ENCODE measurements at places on chromosomes 6 and 20.

DNA sequence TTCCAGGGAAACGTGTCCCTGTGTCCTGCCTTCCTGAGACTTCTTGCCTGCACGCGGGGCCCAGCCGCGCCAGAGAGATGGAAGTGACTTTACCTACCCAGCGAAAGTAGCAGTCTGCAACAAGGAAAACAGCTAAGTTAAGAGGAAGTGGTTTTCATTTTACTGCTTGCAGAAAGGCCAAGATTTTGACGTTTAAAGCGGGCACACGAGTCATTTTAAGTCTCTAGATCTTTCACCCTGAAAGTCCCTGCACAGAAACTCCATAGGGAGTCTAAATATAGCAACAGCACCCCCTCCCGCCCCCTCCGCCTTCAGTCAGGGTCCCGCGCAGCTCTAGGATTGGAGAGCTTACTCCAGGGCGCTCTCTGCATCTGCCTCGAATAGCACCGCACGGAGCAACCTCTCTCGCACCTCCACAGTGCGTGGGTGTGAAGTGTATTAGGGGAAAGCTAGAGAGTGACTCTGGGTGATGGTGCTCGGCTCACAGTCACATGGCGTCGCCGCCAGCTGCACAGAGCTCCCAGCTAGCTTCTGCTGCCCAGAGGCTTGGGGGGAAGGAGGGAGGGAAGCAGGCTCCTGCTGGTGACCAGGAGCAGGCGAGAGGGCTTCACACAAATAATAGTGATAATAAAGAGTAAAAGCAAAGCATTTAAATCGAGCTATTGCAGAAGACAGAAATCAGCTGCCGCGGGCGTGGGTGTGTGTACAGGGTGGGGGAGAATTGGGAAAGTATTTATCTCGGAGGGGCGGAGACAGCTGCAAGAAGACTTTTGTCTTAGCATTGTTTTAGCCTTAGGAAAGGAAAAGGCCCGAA is 1.8 kb upstream of the KCNQ5 start:
- DNase-seq: no peak

DNA sequence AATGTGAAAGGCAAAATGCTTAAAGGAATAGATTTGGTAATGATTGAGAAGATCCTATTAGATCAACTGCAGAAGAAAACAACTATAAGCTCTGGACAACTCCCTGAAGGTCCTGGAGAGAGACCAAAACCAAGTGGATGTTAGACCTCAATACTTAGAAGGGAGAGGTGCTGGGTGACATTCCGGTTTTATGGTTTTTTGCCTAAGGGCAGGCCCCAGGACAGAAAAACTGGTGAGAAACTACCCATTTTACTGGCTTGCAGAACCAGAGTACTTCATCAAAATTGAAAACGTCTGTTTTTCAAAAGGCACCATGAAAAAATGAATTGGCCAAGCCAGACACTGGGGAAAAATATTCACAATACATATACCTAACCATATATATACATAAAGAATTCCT is 26.3 kb downstream of the SAMHD1 start:
- DNase-seq: no peak

- no peak for DNase-seq
These were observed 202.3 kb downstream of the GMPR start for GRCh38 chr6:16440636-16441212.

GRCh38 chr6:25223490-25223991 is 55.6 kb upstream of the CARMIL1 start:
- DNase-seq: peak; percentile 76

DNA sequence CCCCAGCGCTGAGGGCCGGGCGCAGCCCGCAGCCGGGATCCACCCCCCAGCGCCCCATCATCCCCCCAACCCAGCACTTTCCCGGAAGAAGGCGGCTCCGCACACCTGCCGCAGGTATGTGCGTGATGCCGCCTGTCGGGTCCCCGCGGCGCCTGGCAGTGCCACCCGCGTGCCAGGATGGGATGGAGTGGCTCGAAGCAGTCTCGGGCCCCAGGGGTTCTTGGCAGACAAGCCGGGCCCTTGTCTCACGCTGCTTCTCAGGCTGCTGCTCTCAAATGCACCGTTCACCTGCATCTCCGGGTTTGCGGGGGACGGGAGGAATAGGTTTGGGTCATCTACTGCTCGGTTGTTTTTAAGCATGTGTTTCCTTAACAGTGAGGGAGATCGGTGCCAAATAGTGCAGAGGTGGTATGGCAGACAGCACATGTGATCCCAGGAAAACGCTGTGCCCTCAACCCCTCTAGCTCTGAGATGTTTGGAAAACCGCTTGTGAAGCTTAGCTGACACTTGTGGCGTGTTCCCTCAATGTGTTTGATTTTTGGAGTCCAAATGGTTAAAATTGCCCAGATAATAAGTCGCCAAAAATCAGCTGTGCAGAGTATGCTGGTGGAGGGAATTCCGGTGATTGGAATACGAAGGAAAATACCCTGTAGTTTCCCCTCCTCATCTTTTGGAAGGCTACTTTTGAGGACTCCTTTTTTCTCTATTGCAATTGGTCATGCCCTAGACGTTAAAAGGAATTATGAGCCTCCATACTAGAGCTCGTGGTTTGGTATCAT is 926 bp downstream of the MYLIP start:
- no peak for DNase-seq

DNA sequence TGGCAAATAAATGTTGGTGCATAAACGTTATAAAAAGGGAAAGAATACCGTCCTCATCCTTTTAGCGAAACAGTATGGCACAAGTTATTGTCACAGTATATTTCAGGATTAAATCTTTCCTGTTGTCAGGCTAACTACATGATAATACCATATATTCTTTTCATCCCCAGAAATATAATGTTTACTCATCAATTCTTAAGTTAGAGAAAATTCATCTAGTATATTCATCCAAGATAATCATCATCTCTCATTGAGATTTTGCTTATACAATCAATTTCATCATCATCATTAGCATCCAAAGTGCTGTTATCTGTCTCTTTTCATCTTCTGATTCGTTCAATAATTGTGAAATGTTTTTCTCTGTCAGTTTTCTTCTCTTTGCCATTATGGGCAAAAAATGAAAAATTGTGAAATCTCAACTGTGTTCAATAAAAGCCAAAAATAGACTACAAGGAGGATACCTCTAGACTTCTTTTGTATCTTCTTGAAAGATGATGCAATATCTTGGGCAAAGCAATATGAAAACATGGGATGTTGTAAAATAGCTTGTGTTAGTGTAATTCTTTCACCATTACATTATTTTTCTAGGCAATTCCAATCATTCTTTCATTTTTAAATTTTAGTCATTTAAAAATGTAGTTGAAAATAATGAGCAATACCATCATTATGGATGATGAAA is 2.6 kb downstream of the SPACA1 start:
- no peak for DNase-seq

- DNase-seq: no peak
These were observed 34.8 kb upstream of the BAG2 start for GRCh38 chr6:57137350-57137749.

DNA sequence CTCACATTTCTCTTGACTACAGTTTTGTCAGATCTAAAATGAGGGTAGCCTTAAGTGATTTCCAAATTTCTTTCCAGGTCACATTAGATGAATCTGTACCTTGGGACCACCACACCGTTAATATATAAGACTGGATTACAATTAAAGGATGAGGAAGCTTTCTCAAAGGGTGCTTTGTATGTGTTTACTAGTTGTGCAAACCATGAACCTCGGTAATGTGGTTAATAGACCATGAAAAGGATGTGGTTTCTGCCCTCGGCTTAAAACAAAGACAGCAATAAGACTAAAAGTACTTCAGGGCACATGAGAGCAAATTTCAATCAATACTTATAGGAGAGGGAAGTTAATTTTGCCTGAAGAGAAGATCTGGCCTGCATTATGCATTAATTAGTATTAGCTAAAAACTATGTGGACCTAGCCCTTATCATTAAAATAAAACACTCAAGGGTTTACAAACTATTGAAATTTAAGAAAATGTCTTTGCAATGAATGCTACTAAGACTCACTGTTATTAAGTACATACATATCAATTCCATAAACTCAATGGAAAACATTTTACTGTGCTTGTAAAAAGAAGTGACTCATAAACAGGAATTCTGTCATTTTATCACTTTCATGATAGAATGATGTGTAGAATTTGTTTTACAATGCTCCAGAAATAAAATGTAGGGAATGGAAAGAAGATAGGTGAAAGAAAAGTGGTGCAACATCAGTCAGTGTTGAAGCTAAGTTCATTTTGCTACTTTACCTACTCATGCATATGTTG is 936 bp upstream of the TMX4 start:
- no peak for DNase-seq

Data from NCI-H1436 (cell line).